ENCODE measurements at places on chromosomes 12 and 14. TPM values are rescaled to one million over a fixed set of nuclear protein-coding genes. Genes with fewer than 3 reads are reported as not detected.

Gene SERPINA1
- total RNA-seq, result 8.2 TPM

Gene CIROP
- not detected for total RNA-seq

DNA sequence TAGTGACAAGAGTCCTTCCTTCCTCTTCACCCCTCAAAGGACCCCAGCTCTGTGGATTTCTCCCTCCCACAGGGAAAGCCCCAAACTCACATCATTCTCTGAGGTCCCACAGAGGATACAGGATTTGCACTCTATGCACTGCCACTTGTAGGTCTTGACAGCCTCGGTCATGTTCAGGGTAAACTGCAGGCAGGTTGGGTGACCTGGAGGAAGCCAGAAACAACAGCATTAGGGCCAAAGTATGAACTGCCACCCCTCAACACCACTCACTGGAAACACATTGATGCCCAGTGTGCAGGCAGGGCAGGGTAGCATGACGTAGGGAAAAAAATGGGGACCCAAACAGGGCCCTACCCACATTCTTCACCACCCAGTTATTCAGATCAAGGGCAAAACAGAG, 264.4 kb downstream of the DPF3 start:
- no peak overlapping the region for H3K4me3 ChIP-seq
- no peaks in the 10 kb centered on the region for H3K4me1 ChIP-seq
- H3K27ac ChIP-seq, result no peak overlapping the region
- no peak for DNase-seq
- no peaks in the 10 kb centered on the region for H3K36me3 ChIP-seq
- no peaks in the 10 kb centered on the region for H3K27me3 ChIP-seq

GRCh38 chr14:40413136-40413535, 980.9 kb upstream of the FBXO33 start:
- no peak overlapping the region for H3K4me3 ChIP-seq
- H3K4me1 ChIP-seq, result no peaks in the 10 kb centered on the region
- no peak overlapping the region for H3K27ac ChIP-seq

DNA sequence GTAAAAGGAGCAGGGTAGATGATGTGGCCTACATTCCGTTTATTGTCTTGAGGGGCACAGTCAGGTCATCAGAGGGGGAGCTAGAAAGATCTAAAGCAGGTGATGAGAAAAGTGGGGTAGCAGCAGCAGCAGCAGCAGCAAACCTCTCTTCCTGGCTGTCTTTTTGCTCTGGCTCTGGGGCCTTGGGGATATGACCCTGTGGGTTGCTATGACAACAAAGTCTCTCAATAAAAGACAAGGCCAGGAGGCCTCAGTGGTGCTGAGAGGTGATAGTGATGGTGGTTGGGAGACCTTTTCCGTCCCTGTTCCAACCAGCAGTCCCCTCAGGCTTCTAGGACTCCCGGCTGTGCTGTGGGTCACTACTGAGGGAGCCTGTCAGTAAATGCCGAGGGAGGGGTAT, 138.6 kb downstream of the SLC8A3 start:
- no peaks in the 10 kb centered on the region for H3K4me1 ChIP-seq
- no peak overlapping the region for H3K4me3 ChIP-seq
- DNase-seq, result no peak
- no peaks in the 10 kb centered on the region for H3K36me3 ChIP-seq
